Chondrocyte (in vitro differentiated cells): ENCODE measurements at places on chromosomes 6 and 20. TPM values are rescaled to one million over a fixed set of nuclear protein-coding genes. Genes with fewer than 3 reads are reported as not detected.
A peak's percentile ranks its signal among the peaks of the same experiment; 100 is the strongest.

- no peak overlapping the region for H3K4me3 ChIP-seq
- H3K27ac ChIP-seq = no peak overlapping the region
- no peak for DNase-seq
- peaks cover 17% of the 10 kb centered on the region for H3K4me1 ChIP-seq
- H3K27me3 ChIP-seq = no peaks in the 10 kb centered on the region
Observed at GRCh38 chr6:142384519-142385254, 82.9 kb downstream of the ADGRG6 start.

DNA sequence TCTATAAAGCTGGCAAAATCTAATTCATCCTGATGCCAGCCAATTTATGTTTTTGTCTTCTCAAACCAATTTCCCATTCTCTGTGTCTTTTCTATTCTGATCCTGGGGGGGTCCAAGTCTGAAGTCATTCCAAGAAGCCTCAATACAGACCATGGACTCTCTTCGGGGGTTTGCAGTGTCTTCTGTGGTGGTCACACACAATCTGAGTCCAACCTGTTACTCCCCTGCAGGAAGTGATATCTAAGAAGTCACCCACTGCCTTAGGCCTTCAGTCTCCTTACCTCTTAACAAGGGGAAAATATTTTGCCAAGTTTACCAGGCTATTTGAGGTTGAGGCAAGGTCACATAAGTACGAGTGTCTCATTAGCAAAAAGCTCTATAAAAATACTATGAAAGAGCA is 1.9 kb downstream of the TRIM26 start:
- peaks cover 66% of the 10 kb centered on the region for H3K4me1 ChIP-seq
- no peak for DNase-seq
- H3K27me3 ChIP-seq = no peaks in the 10 kb centered on the region
- no peak overlapping the region for H3K4me3 ChIP-seq

DNA sequence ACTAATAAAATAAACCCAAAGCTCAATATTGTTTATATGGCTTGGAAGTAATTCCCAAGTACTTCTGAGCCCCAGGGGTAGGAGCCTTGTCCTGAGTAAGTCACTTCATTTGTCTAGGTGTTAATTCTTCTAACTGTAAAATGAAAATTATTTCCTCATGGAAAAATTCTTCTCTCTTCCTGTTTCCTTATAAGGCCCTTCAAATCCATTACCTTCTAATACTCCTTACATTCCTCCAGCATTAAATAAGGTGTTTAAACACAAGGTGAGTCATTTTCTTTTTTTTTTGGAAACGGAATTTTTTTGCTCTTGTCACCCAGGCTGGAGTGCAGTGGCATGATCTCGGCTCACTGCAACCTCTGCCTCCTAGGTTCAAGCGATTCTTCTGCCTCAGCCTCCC is 41.9 kb downstream of the PRR18 start:
- no peaks in the 10 kb centered on the region for H3K4me1 ChIP-seq
- H3K36me3 ChIP-seq = no peaks in the 10 kb centered on the region
- peaks cover 24% of the 10 kb centered on the region for H3K27me3 ChIP-seq
- H3K27ac ChIP-seq = no peak overlapping the region

GRCh38 chr6:89237158-89237557 is 20.0 kb upstream of the GABRR1 start:
- DNase-seq = no peak
- H3K27me3 ChIP-seq = peaks cover 11% of the 10 kb centered on the region
- H3K27ac ChIP-seq = no peak overlapping the region
- peaks cover 1% of the 10 kb centered on the region for H3K36me3 ChIP-seq

Gene MUC21
- total RNA-seq = not detected in 3 replicates

DNA sequence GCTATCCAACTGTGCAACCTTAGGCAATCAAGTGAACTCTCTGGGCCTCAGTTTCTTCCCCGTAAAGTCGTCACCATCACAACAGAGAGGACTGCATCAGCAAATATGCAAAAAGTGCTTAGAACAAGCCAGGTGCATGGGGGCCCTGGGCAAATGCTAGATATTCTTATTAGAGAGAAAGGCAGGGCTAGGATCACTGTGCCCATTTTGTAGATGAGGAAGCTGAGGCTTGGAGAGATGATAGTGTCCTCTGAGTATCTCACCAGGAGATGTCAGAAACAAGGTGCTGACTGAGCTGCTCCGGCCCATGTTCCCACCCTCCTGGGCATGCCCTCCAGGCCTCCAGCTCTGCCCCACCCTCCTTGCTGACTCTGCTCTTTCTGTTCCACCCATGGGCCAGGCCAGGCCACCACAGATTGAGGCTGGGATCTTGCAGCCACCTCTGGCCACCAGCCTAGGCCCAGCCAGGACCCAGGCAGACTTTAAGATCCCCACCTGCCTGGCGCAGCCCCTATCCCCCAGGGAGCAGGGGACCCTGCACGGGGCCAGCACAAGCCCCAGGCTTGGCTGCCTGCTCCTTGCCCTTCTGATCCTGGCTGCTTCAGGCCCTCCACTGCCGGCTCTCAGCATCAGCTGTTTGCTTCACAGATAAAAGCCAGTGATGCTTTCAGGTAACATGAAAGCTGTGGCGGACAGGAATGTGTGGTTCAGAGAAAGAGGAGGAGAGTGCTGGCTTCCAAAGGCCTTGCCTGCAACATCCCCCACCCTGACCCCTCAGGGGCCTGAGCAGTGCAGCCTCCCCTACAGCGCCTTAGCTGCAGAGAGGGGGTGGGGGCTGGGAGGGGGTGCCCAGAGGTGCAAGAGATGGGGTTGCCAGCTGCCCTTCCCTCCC is 47.6 kb downstream of the GRM4 start:
- peaks cover 48% of the 10 kb centered on the region for H3K27me3 ChIP-seq
- H3K4me1 ChIP-seq = no peaks in the 10 kb centered on the region
- no peak overlapping the region for H3K27ac ChIP-seq
- no peak for DNase-seq
- H3K4me3 ChIP-seq = no peak overlapping the region
- peaks cover 2% of the 10 kb centered on the region for H3K36me3 ChIP-seq

GRCh38 chr6:84748376-84748775 is 16.0 kb downstream of the TBX18 start:
- no peak overlapping the region for H3K27ac ChIP-seq
- DNase-seq = no peak
- H3K27me3 ChIP-seq = peaks cover 14% of the 10 kb centered on the region
- no peak overlapping the region for H3K4me3 ChIP-seq

DNA sequence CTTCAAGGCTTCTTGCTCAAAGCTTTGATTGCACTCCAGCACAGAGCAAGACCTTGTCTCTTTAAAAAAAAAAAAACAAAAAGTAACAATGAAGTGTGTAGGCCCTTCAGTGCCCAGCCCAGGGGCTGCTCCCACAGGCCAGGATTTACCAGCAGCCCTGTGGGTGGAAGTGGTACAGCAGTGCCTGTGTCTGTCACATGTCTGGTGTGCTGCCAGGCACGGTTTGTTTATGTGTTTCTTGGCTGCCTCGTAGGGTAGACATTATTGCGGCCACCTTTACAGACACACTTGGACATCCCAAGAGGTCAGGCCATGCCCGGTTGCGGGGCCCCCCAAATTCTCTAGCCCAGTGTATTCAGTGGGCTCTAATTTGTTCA is 12.7 kb downstream of the DYNLRB1 start:
- H3K27me3 ChIP-seq = no peaks in the 10 kb centered on the region
- DNase-seq = no peak
- H3K4me1 ChIP-seq = peaks cover 49% of the 10 kb centered on the region
- H3K27ac ChIP-seq = peak overlapping the region; percentile 36

DNA sequence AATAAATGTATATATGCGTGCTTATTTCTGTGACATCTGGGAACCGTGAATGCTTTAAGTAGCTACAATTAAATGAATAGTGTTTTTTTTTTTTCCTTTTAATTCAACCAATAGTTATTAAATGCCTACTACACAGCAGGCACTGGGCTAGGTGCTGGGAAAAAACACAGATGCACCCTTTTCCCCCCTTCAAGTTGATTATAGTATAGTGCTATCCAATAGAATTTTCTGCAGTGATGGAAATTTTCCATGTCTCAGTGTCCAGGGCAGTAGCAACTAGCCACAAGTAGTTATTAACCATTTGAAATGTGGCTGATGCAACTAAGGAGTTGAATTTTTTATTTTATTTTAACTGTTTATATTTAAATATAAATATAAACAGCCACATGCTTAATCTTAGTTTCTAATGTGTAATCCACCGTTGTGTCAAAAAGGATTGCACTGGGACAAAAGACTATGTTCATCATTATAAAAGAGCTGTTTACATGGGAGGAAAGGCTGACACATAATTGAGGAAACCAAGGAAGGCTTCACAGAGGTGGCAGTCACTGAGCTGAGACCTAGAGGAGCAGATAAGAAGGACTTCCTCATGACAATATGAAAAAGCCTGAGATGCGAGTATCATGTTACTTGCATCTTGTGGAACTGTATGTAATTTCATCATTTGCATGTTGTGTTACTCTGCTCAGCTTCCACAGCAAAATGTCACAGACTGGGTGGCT is 261.2 kb upstream of the PLCB4 start:
- no peaks in the 10 kb centered on the region for H3K27me3 ChIP-seq
- no peak for DNase-seq
- H3K27ac ChIP-seq = no peak overlapping the region
- no peaks in the 10 kb centered on the region for H3K36me3 ChIP-seq
- H3K4me3 ChIP-seq = no peak overlapping the region
- peaks cover 5% of the 10 kb centered on the region for H3K4me1 ChIP-seq

Gene DEFB132
- not detected in 3 replicates for total RNA-seq

DNA sequence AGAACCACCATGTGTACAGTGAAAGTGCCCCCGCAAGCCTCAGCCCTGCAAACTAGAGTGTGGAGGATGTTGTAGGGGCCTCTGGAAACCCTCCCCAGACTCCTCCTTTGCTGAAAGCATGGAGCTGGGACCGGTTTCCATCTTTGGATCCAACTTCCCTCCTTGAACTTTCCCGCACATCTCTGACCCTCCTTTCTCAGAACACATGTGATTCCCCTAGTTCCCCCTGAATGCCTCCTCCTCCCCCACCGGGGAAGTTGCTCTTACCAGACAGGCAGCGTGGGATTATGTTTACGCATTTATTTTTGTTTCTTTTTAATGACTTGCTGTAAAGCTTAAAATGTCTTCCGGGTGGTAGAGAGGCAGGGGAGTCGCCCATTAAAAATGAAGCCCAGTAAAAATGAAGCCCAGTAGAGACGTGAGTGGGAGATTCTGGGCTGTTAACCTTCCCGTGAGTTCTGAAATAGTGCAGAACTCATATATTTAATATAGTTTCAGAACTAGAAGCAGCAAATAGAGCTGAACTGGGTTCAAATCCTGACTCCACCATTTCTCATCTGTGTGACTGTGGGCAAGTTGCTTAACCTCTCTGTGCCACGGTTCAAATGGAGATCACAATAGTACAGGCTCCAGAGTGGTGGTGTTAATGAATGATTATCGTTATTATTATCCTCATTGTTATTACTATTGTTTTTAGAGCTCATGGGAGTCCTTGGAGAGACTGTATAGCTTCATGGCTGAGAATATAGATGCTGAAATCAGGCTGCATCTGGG is 8.0 kb upstream of the PTPN1 start:
- no peaks in the 10 kb centered on the region for H3K27me3 ChIP-seq
- H3K36me3 ChIP-seq = no peaks in the 10 kb centered on the region

Gene ID4
- total RNA-seq = 79.9 to 139 TPM (median 136 TPM) in 3 replicates

DNA sequence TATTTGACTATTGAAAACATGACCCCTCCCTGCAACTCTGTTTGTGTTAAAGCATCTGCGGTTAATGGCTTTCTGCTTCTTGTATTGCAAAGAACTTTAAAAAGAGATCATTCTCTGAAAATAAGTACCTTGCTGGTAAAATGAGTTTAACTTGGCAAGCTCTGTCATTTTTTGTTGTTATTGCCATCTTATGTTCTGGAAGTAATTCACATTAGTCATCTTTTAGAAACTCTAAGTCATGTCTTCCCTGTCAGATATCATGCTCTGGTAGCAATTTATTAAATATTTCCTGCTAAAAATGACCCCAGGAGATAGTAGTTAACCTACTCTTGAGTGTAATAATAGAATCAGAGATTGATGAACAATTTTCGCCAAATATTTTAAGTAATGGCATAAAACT is 890.6 kb downstream of the KIF16B start:
- H3K27ac ChIP-seq = no peak overlapping the region
- no peaks in the 10 kb centered on the region for H3K27me3 ChIP-seq
- no peak overlapping the region for H3K4me3 ChIP-seq
- no peak for DNase-seq
- peaks cover 18% of the 10 kb centered on the region for H3K4me1 ChIP-seq

GRCh38 chr6:46719099-46719498 is 16.1 kb downstream of the PLA2G7 start:
- no peak overlapping the region for H3K4me3 ChIP-seq
- no peak overlapping the region for H3K27ac ChIP-seq
- H3K27me3 ChIP-seq = peaks cover 32% of the 10 kb centered on the region
- DNase-seq = no peak

GRCh38 chr20:38748861-38749149 is 545 bp downstream of the ACTR5 start:
- peaks cover 2% of the 10 kb centered on the region for H3K36me3 ChIP-seq
- no peak for DNase-seq
- peaks cover 19% of the 10 kb centered on the region for H3K4me1 ChIP-seq

Gene THBD
- 8.0 to 38.2 TPM (median 37.5 TPM) in 3 replicates for total RNA-seq

DNA sequence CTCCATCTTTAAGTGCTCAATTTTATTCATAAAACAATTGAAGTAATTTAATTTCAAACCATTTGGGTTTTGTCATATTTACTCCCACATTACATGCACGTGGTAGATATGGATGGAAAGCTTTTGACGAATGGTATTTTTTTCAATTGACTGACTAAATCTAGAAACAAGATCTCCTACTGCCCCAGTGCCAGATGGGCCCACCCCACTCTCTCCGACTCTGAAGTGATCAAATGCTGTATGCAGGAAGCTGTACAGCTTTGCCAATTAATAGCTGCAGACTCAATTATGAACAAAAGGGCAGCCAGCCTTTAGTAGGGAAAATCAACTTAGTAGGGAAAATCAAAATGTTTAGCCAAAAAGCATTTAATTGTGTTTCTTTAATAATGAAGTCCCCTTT is 46.2 kb downstream of the PACRG start:
- H3K36me3 ChIP-seq = no peaks in the 10 kb centered on the region
- no peak overlapping the region for H3K27ac ChIP-seq

DNA sequence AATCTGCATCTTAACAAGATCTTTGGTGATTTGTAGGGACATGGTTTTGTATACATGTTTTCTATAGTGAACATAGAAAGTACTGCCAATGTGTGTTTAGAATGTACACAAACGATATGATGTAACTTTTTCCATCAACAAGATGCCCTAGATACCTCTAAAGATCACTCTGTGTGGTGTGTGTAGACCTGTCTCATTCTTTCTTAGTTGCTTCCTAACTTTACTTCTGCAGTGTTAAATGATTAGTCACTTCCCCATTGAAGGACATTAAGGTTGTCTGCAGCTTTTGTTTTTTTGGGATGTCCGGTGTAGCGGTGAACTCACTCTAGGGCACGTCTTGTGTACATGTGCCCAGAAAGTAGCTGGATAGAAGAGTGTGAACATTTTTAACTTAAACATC is 35.9 kb downstream of the CDYL start:
- no peak for DNase-seq
- H3K36me3 ChIP-seq = no peaks in the 10 kb centered on the region
- H3K27ac ChIP-seq = no peak overlapping the region
- H3K27me3 ChIP-seq = no peaks in the 10 kb centered on the region

- H3K4me3 ChIP-seq = no peak overlapping the region
- H3K36me3 ChIP-seq = no peaks in the 10 kb centered on the region
- H3K27me3 ChIP-seq = no peaks in the 10 kb centered on the region
- H3K4me1 ChIP-seq = peaks cover 5% of the 10 kb centered on the region
Observed at GRCh38 chr6:154359161-154359574, 2.6 kb upstream of the IPCEF1 start.

- H3K27ac ChIP-seq = no peak overlapping the region
- DNase-seq = no peak
- no peaks in the 10 kb centered on the region for H3K36me3 ChIP-seq
- H3K4me3 ChIP-seq = no peak overlapping the region
- no peaks in the 10 kb centered on the region for H3K27me3 ChIP-seq
Observed at GRCh38 chr6:42532038-42532669, 31.7 kb upstream of the UBR2 start.

GRCh38 chr6:98927534-98927933 is 20.2 kb downstream of the FBXL4 start:
- peaks cover 7% of the 10 kb centered on the region for H3K36me3 ChIP-seq
- no peak overlapping the region for H3K4me3 ChIP-seq
- no peak for DNase-seq
- peaks cover 12% of the 10 kb centered on the region for H3K4me1 ChIP-seq
